ENCODE measurements at places on chromosomes 2 and 18.

DNA sequence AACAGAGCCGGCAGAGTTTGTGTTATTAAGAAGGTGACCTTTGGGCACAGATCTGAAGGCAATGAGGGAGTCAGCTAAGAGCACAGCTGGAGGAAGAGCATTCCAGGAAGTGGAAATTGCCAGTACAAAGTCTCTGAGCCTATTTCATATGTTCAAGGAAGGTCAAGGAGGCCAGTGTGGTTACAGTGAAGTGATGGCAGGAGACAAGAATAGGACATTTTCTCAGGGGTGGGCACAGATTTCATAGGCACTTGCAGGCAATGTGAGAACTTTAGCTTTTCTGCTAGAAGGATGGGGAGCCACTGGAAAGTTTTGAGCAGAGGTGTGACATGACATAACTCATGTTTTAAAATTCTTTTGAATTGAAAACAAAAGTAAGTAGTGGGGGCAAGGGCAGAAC, 50.3 kb downstream of the ARHGAP25 start:
- H3K4me3 ChIP-seq: no peak overlapping the region
- no peak overlapping the region for H3K27ac ChIP-seq
- no peaks in the 10 kb centered on the region for H3K27me3 ChIP-seq
- peaks cover 39% of the 10 kb centered on the region for H3K4me1 ChIP-seq
- DNase-seq: no peak

GRCh38 chr18:74381621-74382295, 66.1 kb downstream of the C18orf63 start:
- no peaks in the 10 kb centered on the region for H3K27me3 ChIP-seq
- peaks cover 4% of the 10 kb centered on the region for H3K36me3 ChIP-seq
- no peak for DNase-seq
- no peak overlapping the region for H3K27ac ChIP-seq
- H3K4me1 ChIP-seq: peaks cover 24% of the 10 kb centered on the region

DNA sequence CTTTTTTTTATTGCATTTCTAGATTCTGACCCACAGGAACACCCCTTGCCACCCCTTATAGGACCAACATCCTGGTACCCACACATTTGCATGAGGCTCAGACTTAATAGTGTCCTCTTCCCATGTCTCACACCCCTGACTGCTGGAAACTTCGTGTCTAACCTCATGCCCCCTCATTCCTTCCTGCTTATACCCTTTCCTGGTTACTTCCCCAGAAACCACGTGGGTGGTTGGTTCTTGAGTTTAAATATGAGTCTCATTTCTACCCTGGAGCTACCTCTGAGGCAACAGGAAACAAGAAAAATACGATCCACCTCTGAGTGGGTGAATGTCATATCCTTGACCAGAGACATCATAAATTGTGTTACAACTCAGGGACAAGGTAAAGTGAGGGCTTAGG, 1.6 kb downstream of the TNP1 start:
- H3K27me3 ChIP-seq: peaks cover 6% of the 10 kb centered on the region
- H3K27ac ChIP-seq: no peak overlapping the region
- no peaks in the 10 kb centered on the region for H3K4me1 ChIP-seq
- H3K36me3 ChIP-seq: no peaks in the 10 kb centered on the region
- DNase-seq: no peak

GRCh38 chr18:66638856-66639629, 35.2 kb upstream of the CDH19 start:
- no peak overlapping the region for H3K27ac ChIP-seq
- H3K36me3 ChIP-seq: no peaks in the 10 kb centered on the region
- DNase-seq: no peak
- no peak overlapping the region for H3K4me3 ChIP-seq
- no peaks in the 10 kb centered on the region for H3K27me3 ChIP-seq

GRCh38 chr2:27271631-27272340, 3.4 kb upstream of the DNAJC5G start:
- H3K27ac ChIP-seq: no peak overlapping the region
- no peaks in the 10 kb centered on the region for H3K4me1 ChIP-seq
- no peak overlapping the region for H3K4me3 ChIP-seq
- DNase-seq: no peak
- H3K36me3 ChIP-seq: no peaks in the 10 kb centered on the region

DNA sequence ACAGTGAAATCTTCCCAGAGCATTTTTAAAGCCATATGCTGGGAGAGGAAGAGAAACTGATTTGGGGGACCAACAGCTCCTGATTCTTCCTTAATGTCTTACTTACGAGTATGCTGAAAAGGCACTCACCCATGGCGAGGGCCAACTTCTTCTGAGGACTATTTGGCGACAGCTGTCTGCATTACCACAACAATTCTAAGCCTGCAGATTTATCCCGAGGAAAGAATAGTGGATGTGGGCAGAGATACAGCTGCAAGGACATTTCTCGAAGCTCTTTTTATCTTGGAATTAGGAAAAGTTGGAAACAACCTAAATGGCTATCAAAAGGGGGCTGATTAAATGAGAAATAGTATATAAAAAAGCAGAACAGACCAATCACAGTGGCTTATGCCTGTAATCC, 40.3 kb upstream of the FHL2 start:
- H3K27ac ChIP-seq: no peak overlapping the region
- H3K36me3 ChIP-seq: no peaks in the 10 kb centered on the region
- H3K4me1 ChIP-seq: no peaks in the 10 kb centered on the region
- DNase-seq: no peak
- no peak overlapping the region for H3K4me3 ChIP-seq

Measured in naive thymus-derived CD8-positive, alpha-beta T cell (primary cell).